ENCODE measurements at places on chromosomes 1 and 21. TPM values are rescaled to one million over a fixed set of nuclear protein-coding genes. Genes with fewer than 3 reads are reported as not detected.
A peak's percentile ranks its signal among the peaks of the same experiment; 100 is the strongest.

GRCh38 chr1:211938561-211938997 lies 96.8 kb downstream of the INTS7 start:
- DNase-seq, result no peak

DNA sequence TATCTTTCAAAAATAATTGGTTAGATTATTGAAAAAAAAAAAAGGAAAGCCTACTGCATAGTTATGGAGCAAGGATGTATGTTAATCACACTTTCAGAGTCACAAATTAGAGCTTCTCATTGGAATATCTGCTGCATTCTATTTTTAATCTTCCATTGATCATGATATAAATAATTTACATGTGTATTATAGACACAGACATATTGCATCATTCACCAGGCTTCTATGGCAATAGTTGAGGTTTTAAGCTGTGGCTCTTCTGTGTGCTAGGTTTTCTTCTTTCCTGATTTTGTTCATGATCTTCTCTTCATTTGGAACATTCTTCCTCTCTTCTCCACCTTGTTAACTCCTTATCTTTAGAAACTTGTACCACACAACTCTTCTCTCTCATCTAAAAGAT lies 123.2 kb upstream of the HMCN1 start:
- no peak for DNase-seq

DNA sequence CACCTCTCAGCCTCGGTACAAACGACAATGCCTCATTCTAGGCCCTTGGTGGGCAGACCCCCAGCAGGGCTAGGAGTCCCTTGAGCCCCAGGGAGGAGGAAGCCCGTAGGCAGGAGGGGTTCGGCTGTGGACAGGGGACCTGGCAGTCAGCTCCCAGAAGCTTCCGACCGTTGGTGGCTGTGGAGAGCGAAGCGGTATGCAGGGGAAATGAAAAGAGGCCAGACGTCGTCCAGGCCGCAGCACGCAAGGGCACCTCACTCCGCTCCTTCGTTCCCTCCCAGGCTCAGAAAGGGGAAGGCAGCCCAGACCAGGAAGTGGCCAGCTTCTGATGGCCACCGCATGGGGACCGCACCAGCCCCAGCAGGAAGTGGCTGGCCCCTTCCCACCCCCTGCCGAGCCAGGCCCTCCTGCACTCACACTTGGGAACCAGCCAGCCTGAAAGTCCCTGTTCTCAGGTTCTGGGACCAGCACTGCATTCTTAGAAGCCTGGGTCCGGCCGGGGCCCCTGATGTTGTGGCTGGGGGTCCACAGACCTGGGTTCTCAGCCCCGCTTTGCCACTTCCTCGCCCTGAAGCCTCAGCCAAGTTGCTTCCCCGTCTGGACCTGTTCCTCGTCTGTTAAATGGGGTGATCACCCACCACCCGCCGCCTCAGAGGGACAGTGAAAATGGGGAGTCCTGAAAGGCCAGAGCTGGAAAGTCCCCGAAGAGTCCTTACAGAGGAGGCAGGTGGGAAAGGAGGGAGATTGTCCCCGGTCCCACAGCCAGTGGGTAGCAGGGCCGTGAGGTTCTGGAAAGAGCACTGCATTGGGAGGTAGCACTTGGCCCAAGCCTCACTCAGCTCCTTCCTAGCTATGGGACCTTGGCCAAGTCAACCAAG lies 104.0 kb upstream of the RUNX3 start:
- DNase-seq, result peak; percentile 45

- no peak for DNase-seq
Observed at GRCh38 chr1:37728416-37728815, 36.1 kb downstream of the CDCA8 start.

- DNase-seq, result no peak
Observed at GRCh38 chr1:79585801-79586200, 579.3 kb upstream of the ADGRL4 start.

Gene OR2M3
- total RNA-seq, result not detected

Gene KCNJ9
- total RNA-seq, result not detected

Gene SH3BGRL3
- 302 TPM for total RNA-seq

Data from M059J (cell line).